Stimulated activated CD4-positive, alpha-beta T cell treated with anti-CD3 and anti-CD28 coated beads, TNF-alpha, amount 100 ng/mL, for 4 hours (primary cell): ENCODE measurements at places on chromosomes 7 and 10.

GRCh38 chr10:93749218-93749799, 8.4 kb upstream of the LGI1 start:
- no peak for DNase-seq

GRCh38 chr7:69780379-69780778, 182.1 kb downstream of the AUTS2 start:
- DNase-seq, result no peak

DNA sequence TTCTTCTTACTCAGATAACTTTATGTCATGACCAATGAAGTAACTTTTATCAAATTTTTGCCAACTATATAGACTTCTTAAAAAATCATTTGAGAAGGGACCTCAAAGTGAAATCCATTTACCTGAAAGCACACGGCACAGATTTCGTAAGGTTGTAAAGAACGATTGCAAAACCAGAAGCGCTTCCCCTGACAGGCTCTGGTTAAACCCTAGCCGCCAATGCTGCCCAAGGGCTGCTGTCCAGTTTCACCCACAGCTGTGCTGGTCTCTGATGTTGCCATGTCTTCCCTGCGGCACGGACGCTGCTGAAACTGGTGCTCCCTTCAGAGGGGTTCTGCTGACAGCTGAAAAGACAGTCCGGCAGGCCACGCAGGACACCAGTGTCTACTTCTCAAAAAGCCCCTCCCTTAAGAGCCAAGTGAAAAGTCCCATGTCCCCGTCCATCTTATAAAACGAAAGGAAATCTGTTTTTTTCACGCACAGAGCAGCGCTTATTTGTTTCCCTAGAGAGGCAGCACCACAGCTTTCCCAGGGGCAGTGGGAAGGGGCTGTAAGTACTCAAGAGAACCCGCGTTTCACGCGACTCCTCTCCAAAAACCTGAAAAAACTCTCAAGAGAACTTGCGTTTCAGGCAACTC, 32.5 kb downstream of the GNA12 start:
- no peak for DNase-seq

DNA sequence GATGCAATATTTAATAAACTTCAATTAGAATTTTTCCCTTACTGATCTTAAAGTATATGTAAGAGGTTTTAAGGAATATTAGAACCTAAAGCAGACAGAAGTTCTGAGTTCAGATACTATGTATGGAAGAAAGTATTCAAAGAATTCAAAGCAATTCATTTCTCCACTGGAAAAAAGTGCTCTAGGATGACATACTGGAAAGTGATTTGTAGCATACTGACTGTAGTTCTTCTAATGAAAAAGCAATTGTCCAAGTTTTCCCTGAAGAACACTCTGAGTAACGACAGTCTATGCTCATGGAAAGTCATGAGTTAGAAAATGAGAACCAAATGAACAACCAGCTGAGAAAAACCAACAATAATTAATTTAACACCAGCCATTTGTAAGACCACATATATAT, 180.8 kb upstream of the SLC26A5 start:
- no peak for DNase-seq

- DNase-seq, result no peak
These were observed 1250.6 kb downstream of the GATA3 start for GRCh38 chr10:9305018-9305655.

- DNase-seq, result no peak
These were observed 1.0 kb upstream of the FFAR4 start for GRCh38 chr10:93565446-93565845.

DNA sequence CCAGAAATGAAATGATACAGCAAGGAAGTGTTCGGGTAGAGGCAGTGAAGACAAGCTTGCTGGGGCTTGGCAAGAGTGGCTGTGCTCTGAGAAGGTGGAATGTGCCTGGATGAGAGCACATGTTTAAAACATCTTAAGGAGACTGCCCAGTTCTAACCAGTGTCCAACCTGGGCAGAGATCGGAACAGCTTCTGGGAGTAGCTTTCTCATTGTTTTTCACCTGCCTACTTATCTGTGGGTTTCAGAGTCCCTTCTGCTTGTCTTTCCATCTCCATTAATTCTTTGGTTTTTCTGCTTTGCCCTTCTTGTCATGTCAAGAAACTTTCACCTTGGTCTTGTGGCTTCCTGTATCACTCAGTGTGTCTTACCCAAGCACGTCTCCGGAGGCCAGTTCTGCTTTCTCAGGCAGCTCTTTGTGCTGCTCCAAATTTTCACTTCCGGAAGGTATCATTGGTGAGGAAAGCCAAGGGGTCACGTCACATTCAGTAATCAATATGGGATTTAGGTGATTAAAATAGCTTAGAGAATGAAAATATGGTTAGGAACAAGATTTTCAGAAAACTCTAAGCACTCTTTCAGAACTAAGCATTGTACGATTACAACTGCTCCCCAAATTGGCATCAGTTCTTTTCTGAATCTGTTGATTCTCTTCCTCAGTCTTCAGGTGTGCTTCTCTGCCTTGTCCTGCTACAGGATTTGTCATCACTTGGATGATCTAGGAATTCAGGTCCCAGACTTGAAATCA, 5.5 kb upstream of the LAMB4 start:
- no peak for DNase-seq

DNA sequence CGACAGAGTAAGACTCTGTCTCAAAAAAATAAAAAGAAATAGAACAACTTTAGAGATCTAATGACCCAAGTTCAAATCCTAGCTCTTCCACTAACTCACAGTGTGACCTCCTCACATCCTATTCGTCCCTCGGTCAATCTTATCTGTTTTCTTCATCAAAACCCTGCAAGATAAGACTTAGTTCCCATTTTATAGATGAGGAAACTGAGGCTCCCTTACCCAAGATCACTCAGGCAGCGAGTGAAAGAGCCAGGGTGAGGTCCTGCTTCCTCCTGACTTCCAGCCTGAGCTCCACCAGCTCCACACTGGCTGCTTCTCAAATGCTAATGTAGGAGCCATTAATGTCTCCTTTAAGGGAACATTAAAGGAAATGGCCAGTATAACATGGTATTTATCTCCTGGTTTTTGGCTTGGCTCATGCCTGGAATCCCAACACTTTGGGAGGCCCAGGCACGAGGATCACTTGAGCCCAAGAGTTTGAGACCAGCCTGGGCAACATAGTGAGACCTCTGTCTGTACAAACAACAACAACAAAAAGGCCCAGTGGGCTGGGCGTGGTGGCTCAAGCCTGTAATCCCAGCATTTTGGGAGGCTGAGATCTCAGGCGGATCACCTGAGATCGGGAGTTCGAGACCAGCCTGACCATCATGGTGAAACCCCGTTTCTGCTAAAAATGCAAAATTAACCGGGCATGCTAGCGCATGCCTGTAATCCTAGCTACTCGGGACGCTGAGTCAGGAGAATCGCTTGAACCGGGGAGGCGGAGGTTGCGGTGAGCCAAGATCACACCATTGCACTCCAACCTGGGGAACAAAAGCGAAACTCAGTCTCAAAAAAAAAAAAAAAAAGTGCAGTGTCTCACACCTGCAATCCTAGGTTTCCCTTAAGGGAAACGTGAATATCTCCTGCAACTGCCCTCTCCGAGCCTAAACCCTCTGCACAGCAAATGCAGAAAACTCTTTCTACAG, 3.4 kb upstream of the RHBDD2 start:
- DNase-seq, result no peak

DNA sequence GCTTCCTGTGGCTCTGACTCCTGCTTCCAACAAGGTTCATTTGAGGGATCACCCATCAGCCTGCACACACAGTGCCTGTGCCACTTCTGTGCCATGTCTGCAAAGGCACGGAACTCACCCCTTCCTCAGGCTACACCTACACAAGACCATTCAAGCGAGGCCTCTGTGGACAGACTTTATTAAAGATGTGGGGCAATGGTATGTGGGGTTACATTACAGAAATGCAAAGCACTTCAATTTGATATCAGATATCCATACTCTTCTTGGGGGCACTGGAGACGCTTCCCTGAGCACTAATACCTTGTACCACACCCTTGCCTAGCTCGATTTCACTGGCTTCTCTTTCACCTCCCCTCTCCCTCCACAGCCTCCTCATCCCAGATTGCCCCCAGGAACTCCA, 84.4 kb upstream of the FGL2 start:
- DNase-seq, result no peak

DNA sequence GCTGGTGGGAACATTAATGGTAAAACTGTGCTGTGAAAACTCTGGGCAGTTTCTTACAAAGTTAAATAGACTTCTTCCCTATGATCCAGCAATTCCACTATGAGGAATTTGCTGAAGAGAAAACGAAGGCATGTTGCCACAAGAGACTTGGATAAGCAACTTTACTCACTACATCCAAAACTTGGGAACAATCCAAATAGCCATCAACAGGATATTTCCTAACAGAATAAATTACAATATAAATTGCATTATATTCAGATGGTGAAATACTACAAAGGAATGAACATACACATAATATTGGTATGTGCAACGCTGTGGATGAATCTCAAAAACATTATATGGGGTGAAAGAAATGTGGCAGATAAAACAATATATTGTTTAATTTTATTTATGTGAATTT, 21.4 kb upstream of the MKI67 start:
- DNase-seq, result no peak

DNA sequence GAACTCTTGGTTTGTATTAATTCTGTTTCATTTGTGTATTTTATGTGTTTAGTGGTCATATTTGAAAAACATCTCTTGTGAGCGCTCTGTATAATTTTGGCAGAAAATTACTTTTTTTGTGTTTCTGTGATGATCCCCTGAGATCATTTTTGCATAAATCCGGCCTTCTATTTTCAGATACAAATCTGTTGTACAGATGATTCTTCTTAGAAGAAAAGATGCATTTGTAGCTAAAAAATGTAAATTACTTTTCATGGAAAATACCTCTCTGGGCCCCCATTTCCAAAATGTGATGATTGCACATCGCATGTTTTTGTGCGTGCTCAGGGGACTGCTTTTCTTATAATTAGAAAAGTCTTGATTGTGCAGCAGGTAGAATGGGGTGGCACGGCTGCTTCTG, 395.4 kb downstream of the LRMDA start:
- DNase-seq, result no peak

GRCh38 chr7:123533553-123533917, 860 bp downstream of the IQUB start:
- DNase-seq, result no peak

DNA sequence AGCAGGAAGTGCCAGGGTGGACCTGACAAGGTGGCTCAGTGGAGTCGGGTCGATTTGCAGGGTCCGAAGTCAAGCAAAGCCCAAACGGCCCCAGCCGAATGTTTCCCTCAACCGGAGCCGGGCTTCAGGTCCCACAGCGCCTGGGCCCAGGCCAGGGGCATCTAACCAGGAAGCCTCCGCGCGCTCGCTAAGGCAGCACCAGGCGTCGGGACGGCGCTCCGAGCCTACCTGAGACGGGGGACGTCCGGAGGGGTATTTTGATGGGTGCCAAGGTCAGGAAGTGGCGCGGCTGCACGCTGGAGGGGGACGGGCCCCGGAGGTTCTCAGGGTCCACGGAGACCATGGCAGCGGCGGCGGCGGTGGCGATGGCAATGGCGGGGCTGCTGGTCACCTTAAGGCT, 51.5 kb downstream of the TCERG1L start:
- no peak for DNase-seq

DNA sequence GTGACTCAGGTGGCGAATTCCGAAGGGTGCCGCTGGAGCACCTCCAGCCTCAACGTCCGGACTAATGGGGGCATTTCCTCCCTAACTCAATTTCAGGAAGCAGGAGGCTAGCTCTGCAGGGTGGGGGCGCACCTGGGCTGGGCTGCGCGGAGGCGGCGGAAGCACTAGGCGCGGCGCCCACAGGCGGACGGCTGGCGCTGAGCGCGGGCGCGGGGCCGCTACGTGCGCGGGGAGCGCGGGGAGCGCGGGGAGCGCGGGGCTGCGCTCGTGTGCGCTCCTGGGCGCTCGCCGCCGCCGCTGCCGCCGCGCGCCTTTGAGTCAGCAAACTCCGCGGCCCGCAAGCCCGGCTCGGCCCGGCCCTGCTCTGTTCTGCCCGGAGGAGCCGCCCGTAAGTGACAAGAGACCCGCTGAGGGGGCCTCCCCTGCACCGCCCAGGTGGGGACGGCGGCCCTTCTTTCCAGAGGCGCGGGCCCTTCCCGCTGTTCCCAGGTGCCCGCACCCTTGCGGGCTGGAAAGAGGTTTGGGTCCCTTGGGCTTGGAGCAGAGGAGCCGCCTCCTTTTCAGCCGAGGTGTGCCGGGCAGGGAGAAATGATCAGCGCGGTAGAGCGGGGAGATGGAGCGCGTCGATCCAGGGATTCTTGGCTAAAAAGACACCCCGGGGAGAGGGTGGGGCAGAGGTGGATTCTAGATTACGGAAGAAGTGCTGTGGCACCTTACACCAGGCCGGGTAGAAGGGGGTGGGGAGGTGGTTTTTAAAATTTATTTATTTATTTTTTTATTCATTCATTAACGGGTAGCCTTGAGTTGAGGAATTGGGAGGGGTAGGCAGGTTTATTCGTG, at the start of gene SNX10:
SNX10 (plus strand) TSS at position 164 of the 840 bp plus-strand sequence. CDS start 54,581 bp downstream, outside the sequence.
- DNase-seq, result peak; percentile 48

GRCh38 chr10:116766837-116767634, 24.7 kb upstream of the HSPA12A start:
- no peak for DNase-seq

- DNase-seq, result no peak
These were observed 40.7 kb upstream of the AP5Z1 start for GRCh38 chr7:4734587-4735345.

DNA sequence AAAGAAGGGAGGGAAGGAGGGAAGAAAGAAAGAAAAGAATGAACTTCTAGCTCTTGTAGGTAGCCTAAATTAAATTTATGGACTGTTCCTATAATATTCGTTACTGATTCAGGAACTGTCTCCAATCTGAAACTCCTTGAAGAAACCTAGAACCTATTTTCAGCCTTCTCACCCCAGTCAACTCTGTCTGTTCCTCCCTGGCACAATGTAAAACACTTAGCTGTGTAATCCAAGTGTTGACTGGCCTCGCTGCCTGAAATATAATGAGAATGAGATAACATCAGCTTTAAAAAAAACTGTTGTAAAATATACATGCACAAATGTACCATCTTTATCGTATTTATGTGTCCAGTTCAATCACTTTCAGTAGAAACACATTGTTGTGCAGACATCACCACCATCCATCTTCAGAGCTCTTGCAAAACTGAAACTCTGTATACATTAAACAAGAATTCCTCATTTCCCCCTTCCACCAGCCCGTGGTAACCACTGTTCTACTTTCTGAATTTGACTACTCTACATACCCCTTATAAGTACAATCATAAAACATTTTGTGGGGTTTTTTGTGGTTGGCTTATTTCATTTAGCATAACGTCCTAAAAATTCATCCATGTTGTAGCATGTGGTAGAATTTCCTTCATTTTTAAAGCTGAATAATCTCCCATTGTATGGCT, 6.3 kb upstream of the C7orf33 start:
- DNase-seq, result no peak

DNA sequence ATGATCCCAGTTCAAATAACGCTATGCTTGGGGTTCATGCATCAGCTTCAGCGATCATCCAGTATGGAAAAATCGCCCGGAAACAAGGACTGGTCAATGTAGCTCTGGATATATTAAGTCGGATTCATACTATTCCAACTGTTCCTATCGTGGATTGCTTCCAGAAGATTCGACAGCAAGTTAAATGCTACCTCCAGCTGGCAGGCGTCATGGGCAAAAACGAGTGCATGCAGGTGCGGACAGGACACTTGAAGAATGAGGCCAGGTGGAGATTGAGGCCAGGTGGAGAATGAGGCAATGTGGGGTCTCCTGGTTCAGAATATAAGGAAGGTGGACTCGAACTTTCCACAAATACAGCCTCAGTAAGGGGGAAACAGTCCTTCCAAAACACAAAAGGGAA, 105.8 kb downstream of the TRRAP start:
- DNase-seq, result no peak
